Body of pancreas (tissue), 4 donors: ENCODE measurements at places on chromosomes 5 and 9. TPM values are rescaled to one million over a fixed set of nuclear protein-coding genes. Genes with fewer than 3 reads are reported as not detected.

Gene GZMA
- not detected for total RNA-seq

Gene IFNB1
- not detected for total RNA-seq

Gene PCDHA4
- total RNA-seq: 2.0 TPM

Gene GRPEL2
- total RNA-seq: 10.6 TPM

Gene PCDHAC2
- 1.6 TPM for total RNA-seq

Gene PCDHGA12
- 5.3 TPM for total RNA-seq

Gene LRRC70
- total RNA-seq: 4.7 TPM

Gene MRPS30
- 49.0 TPM for total RNA-seq

Gene BTNL8
- 1.0 TPM for total RNA-seq

Gene CFAP77
- total RNA-seq: not detected

Gene SVEP1
- total RNA-seq: 23.7 TPM

Gene SNCAIP
- 1.3 TPM for total RNA-seq

GRCh38 chr5:91027405-91028139, 355.5 kb downstream of the ARRDC3 start:
- no peak for DNase-seq

DNA sequence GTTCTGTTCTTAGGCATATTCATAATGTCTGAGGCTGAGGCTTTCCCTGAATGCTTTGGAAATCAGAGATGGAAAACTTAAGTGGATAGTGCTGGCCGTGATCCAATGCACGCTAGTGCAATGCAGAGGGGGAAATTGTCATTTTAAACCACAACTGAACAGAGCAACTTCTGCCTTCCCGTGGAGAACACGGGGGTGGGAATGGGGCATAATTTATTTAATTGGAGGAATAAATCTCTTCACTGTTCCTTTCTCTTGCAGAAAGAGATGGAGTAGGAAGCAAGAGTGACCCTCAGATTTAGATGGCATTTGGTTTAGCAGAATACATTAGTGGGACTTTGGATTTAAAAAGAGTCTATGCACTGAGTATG, 22.9 kb upstream of the NREP start:
- DNase-seq: no peak

GRCh38 chr9:87382900-87383299, 114.8 kb upstream of the DAPK1 start:
- no peak for DNase-seq

DNA sequence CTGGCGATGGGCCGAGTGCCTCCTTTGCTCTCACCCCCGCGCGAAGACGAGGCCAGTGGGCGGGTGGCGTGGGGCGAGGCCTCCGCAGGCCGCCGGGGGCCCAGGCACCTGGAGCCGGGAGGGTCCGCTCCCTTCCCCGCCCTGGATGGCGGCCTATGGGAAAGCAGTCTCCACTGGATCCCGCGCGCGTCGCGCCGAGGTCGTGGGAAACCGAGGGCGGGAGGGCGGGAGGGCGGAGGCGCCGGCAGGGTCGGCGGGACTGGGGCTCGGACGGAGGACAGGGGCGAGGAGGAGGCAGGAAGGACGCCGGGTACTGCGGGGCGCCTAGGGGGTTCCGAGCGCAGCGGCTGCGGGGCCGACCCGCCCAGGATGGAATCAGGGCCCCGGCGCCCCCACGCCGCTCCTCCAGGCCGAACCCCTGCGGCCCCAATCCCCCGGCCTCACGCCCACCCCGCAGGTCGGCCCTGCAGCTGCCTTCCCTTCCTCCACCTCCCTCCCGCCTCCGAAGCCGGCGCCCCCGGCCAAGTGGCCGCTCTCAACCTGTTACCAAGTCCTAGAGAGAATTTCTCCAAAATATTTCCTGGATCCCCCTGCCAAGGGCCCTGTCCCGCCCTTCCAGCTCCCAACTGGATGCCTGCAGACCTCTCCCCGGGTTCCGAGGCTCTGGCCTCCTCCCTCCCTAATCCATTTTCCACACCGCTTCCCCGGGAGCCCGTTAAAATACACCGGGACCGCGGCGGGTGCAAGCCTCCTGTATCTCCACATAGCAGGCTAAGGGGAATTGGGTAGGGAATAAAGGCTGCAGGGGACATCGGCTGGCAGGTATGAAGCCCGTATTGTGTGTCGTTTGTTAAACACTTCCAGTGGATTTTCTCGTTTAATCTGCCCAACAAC, 146.3 kb downstream of the ERCC6L2 start:
- DNase-seq: no peak

DNA sequence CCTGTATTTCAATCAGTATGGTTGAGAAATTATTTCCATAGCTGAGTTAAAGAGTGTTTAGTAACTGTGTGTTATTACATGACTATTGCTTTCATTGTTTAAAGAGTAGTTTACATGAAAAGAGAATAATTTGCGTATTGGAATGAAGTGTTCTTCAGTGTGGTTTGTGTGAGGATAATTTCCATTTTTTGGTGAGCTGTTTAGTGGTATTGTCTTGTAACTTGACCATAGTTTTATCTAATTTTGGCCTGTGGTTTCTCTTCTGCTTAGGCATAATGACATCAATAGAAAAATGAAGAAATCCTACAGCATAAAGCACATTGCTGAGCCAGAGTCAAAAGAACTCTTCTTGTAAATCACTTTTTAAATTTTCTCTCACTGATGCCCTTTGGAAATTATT, 151.2 kb downstream of the SNCAIP start:
- no peak for DNase-seq

DNA sequence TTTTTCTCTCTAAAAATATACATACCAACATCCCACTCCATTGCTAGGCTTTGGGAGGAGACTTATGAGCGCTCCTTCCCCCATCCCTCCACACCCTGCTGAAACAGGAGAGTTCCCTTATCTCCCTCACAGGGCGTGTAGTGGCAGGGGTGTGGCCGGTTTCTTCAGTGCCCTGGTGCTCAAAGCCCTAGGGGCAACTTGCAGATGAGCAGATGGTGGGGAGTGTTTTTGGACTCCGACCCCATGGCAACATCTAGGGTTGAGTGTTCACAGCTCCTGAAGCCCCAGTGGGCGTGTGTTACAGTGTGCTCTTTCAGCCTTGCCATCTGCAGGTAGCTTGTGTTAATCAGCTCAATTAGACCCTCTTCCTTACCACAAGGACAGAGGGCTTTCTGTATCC, 409.5 kb downstream of the MAT2B start:
- no peak for DNase-seq

DNA sequence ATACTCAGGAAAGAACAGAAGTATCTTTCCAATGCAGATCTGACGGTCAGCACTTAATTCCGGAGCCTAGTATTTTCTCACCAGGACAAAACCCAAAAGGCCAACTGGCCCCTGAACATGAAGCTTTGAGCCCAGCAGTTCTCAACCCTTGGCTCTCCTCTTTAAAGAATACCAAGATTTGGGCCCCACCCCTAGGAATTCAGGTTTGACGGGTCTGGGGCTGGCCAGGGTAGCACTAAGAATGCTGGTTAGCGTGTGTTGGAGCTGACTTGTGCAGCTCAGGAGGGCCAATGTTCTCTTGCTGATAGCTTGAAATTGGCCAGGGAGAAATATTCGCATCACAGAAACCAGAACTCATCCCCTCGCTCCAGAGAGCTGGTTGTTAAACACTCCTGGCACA, 88.3 kb upstream of the PTCH1 start:
- no peak for DNase-seq

DNA sequence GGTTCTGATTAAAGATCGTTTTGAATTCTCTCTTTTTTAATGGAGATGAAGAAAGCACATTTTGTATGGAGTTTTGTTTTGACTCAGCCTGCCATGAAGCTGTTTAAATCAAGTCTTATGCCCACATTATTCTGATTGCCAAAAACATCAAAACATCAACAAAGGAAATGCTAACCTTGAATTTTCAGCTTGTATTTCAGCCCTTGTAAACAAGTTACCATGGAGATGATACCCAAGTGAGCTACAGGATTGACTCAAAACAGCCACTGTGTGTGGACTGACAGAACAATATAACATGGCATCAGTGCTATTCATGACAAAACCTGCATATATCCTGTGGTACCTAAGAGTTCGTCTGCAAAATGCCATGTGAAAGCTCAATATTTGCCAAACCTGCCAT, 1581.0 kb downstream of the MAT2B start:
- no peak for DNase-seq

- no peak for DNase-seq
Measured at GRCh38 chr5:56175021-56175420, 58.1 kb downstream of the ANKRD55 start.

- no peak for DNase-seq
Measured at GRCh38 chr5:141669520-141669919, 12.5 kb downstream of the ARAP3 start.

DNA sequence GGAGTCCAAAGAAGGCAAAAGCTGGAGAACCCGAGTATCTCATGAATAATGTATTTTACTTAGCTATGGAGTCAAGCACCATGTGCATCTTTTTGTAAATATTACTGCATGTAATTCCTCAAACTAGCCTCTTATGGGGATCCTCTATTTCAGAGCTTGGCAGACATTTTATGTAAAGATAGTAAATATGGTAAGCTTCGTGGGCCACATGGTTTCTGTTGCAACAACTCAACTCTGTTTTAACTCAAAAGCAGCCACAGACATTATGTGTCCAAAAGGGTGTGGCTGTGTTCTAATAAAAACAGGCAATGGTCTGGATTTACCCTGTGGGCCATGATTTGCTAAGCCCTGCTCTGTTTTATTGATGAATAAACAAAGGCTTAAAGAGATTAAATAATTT, 17.3 kb downstream of the DAPK1 start:
- DNase-seq: no peak

DNA sequence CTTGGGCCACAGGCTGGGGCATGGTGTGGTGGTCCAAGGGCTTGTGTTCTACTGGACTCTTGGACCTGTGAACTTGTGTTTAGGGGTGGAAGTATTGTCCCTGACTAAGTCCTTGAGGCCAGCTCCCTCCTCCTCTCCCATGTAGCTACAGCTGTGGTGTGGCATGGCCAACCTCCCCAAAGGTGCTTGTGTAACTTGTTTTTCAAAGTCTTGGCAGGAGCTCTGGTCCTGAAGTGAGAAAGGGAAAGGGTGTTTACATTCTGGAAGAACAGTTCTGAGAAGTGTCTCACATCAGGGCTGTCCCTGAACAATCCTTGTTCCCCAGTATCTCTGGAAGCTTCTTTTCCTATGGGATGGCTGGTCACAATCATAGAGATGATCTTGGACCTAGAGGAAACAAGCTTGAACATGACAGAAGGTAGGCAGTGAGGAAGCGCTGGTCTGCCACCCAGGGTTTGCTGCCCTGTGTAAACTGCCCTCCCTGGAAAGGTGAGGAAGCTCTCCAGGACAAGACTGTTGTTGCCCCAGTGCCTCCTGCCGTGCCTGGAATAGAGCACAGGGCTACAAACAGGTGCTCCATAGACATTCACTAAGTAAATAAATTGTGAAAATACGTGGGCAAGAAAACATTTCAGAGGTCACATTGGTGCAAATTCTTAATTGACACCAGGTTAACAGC, 64.6 kb upstream of the KLF9 start:
- DNase-seq: peak; percentile 80

- no peak for DNase-seq
Measured at GRCh38 chr9:91546574-91546973, 122.9 kb upstream of the NFIL3 start.

DNA sequence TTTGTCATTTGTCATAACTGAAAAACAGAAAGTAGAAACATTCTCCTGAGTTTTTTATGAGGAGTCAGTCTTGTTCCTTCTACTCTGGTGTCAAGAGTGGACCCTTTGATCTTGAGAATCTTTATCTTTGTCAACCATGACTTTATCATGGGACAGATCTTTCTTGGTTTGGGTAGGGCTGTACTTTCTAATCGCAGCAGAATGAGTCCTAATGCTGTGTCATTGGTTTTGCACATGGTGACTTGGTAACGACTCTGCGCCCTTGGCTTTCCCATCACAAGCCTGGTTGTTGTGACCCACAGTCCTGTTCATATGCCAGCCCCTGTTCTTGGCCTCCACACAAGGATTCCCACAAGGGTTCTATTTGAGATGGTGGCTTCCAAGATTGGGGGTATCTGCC, 45.6 kb downstream of the AOPEP start:
- DNase-seq: no peak

DNA sequence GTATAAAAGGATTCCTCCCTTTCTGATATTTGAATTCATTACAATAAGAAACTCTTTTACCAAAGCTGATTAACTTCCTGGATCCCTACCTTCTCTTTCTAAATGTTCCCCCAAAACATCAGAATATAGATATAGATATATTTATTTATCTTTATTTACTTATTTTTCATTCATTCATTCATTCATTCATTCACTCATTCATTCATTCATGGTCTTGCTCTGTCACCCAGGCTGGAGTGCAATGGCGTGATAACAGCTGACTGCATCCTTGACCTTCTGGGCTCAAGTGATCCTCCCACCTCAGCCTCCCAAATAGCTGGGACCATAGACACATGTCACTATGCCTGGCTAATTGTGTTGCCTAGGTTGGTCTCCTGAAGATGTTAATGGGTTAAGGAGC, 30.7 kb downstream of the GIN1 start:
- no peak for DNase-seq

DNA sequence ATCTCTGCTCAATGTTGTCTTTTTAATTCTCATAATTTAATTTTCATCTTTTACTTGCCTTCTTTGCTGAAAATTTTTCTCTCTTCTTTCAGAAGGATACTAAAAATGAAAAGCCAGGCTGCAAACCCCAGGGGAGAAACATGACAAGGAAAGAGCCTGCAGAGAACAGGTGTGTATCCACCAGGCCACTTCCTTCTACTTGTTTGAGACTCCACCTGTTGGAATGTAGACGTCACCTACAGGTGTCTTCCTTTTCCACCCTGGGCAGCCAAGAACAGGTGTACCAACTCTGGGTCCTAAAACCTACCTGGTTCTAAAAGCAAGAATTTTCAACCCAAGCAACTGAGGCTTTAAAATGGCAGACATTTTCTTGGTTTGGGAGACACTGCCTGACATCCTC, 166.8 kb downstream of the ATP10B start:
- DNase-seq: peak; percentile 55

GRCh38 chr9:136220017-136220729, 15.2 kb upstream of the LHX3 start:
- DNase-seq: no peak

- DNase-seq: no peak
Measured at GRCh38 chr5:39207345-39208045, 11.9 kb downstream of the FYB1 start.

DNA sequence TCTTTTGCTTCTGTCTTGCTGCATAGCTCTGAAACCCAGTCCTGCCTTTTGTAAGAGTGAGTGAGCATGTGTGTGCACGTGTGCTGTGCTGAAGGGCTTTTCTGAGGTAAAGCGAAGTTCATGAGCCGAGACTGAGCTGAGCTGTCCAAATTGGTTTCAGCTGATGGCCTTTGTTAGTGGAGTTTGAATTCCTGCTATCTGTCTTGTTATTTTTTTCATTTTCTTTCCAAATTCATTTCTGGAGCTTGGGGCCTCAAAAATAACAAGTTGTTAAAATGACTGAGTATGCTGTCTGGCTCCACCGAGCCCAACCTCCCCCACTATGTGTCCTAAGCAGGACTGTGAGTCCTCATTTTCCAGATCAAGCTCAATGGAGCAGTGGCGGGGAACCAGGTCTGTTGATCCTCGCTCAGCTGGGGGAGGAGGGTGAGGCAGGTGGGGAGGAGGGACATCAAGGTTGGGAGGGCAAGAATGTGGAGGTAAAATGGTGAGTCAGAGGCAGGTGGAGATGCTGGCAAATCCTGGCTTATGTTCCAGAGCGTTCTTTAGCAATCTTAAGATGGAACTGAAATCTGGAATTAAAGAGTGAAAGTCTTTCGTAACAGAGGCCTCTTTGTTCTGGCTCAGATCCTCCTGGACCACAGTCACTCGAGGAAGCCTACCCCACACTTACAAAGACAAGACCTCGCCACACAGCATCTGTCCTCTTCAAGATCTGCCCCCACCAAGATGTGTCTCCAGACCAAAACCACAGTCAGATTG, 63.9 kb downstream of the SREK1 start:
- no peak for DNase-seq

GRCh38 chr9:72948575-72949243, 4.1 kb downstream of the ALDH1A1 start:
- DNase-seq: no peak
